H4 (cell line): ENCODE measurements at places on chromosomes 7 and 10. TPM values are rescaled to one million over a fixed set of nuclear protein-coding genes. Genes with fewer than 3 reads are reported as not detected.
A peak's percentile ranks its signal among the peaks of the same experiment; 100 is the strongest.

DNA sequence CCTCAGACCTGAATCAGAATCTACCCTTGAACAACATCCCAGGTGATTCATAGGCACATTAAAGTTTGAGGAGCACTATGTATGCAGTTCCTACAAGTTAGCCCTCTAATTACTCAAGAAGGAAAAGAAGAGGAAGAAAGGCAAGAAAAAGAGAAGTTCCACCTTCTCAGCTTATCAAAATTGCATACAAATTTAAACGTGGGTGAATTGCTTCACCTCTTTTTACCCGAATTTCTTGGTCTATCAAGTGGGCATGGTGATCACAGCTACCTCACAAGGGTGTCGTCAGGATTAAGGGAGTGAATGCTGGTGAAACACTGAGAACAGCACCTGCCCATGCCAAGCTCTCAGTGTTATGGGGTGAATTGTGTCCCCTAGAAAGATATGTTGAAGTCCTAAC, 43.8 kb upstream of the PAPSS2 start:
- DNase-seq = no peak

The OPALIN gene
- total RNA-seq = not detected in 2 replicates

The ZC3HAV1L gene
- total RNA-seq = 0.29 and 2.4 TPM in 2 replicates

The XRCC2 gene
- total RNA-seq = 4.4 and 6.8 TPM in 2 replicates

GRCh38 chr7:96253441-96253840, 68.5 kb downstream of the SLC25A13 start:
- no peak for DNase-seq

GRCh38 chr7:130263130-130263529, 3.5 kb upstream of the CPA2 start:
- no peak for DNase-seq

DNA sequence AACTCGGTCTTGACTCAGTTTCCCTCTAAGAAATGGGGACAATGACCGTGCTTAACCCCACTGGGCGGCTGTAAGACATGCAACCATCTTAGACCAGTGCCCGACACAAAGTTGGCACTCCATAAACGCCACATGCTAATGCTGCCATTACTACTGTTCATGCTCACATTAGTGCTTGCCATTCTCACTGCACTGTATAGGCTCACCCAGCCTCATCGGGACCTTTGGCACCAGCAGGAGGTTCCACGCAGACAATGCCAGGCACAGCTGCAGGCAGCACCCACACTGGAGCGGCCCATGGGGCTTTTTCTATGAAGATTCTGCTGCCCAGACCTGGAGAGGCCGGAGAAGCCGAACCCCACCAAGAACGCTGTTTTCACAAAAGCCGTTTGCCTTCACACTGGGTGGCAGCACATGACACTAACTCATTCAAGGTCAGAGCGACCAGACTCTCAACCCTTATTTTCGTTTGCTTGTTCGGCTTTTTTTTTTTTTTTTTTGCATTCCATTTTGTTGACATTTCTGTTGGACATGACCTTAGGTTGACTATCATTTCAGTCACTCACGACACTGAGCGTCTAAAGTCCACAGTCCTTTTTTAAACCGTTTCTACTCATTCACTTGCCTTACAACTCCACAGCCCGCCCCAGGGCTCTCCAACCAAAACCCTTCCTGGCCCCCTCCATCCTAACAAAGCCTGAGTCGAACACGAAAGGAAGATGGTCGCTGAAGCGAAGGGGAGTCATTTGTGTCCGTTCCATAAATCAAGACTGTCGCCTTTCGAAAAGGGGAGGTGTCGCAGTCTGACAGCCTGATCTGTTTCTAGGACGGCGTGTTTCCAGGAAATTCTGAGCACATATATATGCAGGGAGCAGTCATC, 124.4 kb upstream of the RNF32 start:
- no peak for DNase-seq

DNA sequence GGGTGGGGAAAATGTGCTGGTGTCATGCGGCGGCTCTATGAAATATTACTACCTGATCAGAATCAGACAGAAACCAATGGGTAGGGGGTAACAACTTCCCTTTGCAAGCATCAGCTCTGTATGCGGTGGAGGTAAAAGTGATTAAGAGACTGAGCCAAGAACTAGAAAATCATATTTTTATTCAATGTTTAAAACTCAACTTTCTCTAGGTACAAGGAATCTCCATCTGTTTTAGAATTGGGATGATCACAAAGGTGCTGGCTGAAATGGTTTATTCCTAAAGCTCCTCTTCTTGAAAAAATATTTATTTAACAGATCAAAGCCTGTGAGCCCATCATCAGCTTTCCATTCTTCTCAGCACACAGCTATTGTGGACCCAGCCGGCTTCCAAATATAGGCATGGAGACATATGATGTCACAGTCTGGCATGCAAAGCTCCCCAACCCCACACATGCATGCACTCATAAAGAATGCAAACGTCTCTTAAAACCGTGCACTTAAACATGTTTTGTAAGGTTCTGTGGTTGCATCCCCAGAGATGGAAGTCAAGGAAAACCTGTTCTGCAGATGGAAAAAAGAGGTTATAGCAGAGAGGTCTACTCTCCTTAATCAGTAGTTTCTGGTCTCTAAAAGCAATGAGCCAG, 126.0 kb downstream of the SKIDA1 start:
- peak; percentile 49 for DNase-seq

The PPP1R17 gene
- total RNA-seq = not detected in 2 replicates

GRCh38 chr7:105530546-105530945, 1.5 kb upstream of the RINT1 start:
- no peak for DNase-seq

- DNase-seq = no peak
Measured at GRCh38 chr7:121105262-121105661, 116.8 kb downstream of the CPED1 start.

The DNTT gene
- not detected in 2 replicates for total RNA-seq

DNA sequence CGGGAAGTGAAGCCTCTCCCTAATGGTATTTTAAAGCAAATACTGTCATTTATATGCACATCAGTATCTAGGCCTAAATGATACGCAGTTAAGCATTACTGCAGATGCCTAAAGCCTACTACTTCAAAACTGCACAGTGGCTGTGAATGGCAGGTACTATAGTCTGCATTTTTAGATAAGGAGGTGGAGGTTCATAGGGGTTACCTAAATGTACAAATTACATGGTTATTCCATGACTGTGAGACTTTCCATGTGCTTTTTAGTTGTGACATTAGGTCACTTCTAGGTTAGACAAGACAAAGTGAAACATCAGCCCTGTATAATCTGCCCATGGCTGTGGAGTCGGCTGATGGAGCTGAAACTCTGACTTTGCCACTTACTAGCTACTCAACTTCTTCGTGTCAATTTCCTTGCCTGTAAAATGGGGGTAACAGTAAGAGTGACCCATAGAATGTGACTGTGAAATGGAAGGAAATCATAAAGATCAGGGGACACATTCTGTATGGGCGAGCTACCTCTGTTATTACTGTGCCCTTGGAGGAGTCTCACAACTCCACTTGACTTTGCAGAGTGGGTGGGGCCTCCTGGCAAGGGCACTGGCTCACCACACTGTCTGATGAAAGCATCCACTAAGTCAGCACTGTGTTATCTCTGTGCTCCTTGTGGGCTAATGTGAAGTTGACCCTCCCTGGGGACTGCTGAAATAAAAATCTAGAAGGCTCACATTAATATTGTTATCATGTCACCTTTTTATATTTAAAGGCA, 239.4 kb downstream of the TNS3 start:
- DNase-seq = no peak

GRCh38 chr7:108222236-108222892, 92.2 kb upstream of the LAMB4 start:
- DNase-seq = no peak

The AKR1C4 gene
- not detected in 2 replicates for total RNA-seq

DNA sequence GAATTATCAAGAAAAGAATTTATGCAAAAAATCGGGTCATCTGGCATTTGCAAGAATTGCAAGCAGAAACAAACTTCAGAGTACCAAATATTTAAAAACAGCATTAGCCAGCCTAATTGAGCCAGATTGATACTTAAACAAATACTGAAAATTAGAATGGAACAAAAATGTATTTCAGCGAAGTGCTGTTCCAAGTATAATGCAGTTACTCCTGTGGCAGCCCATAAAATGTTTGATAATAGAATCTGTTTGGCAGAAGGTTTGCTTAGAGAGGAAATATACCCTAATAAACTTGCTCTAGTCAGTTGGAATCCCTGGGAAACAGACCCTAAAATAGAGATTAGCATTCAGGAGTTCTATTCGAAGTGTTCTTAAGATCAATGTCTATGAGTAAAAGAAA, 835.1 kb upstream of the MBL2 start:
- no peak for DNase-seq

DNA sequence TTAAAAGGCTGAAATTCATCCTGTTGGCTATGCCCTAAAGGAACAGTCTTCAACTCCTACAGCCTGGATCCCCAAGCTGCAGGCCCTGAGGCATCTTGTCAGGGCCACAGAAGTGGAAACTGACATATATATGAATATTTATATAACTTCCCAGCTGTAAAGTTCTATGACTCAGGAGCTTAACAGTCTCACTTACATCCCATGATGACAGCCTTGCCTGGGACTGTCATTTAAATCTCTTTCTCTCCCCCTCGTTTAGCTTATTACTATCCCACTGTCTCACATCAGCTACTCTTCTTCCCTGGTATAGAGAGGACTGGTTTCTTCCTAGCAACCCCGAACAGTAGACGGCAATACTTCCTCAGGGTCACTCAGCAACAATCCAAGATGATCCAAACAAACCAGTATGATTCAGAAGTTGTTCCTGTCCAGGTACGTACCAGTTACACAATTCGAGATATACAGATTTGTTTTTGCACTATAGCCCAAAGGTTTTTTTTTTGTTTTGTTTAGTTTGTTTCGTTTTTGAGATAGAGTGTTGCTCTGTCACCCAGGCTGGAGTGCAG, 22.7 kb downstream of the KIAA1549 start:
- DNase-seq = no peak

DNA sequence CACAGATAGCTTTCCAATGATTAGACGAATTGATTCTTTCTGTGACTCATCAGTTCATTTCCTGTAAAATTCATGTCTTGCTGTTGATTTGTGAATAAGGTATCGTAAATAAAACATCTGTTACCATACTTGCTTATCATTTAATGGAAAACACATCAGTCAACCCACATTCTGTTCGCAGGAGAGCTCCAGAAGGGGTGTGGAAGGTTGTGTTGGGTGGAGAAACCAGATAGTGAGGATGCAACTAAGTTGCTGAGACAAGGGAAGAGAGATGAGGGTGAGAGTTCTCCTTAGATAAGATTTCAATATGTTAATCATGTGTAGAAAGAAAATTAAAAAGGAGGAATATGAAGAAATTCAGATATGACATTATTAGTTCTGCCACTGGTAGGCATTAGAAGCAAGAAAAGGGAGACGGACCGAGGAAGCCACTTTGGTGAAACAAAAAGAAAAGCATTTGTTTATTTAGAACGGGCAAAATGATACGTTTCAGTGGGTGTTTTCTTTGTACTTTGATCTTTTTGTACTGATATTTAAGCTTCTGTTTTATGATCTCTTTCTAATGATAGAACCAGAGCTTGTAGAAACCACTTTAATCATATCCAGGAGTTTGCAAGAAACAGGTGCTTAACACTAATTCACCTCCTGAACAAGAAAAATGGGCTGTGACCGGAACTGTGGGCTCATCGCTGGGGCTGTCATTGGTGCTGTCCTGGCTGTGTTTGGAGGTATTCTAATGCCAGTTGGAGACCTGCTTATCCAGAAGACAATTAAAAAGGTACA, 7.8 kb downstream of the CD36 start:
- DNase-seq = no peak

DNA sequence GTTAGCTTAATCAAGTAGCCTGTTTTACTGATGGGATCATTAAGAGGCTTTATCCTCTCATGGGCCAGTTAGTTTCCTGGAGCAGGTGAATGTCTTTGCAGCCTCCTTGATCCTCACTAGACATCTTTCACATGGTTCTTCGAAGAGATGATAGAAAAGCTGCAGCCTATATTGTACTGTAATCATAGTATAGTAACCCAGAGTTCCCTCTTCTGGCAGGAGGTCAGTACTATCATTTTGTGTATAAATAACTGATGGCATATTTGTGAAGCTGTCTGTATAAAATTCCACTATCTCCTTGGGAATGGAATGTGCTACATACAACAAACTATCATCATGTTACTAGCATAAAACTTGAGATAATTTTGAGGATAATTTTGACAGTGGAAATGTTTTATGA, 123.8 kb upstream of the PRPS1L1 start:
- DNase-seq = peak; percentile 57

- DNase-seq = peak; percentile 42
Measured at GRCh38 chr7:43431020-43431595, 151.8 kb upstream of the STK17A start.

DNA sequence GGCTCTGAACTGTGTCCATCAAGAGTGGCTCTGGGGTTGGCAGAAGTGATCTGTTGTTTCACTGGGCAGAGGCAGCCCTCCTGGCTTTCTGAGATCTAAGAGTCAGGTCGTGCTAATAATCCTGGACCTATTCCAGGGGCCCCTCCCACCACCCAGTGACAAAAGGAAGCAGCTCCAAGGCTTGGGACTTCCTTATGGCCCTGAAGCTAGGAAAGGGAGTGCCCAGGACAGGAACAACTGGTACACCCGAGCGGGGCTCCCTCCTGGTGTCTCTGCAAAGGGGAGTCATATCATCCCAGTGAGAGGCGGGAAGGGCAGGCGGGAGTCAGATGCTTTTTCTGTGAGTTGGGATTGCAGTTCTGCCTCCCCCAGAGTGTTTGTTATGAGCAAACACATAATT, 32.3 kb downstream of the RPS24 start:
- DNase-seq = no peak

- DNase-seq = no peak
Measured at GRCh38 chr10:75414527-75414926, 13.0 kb upstream of the ZNF503 start.

The HOXA7 gene
- 2.0 and 2.2 TPM in 2 replicates for total RNA-seq

GRCh38 chr10:104084482-104085142, 1.1 kb downstream of the COL17A1 start:
- no peak for DNase-seq

The NPC1L1 gene
- total RNA-seq = 0.10 TPM in 1 of 2 replicates, not detected in the other

- no peak for DNase-seq
Measured at GRCh38 chr10:72597897-72598296, 28.0 kb downstream of the MICU1 start.

DNA sequence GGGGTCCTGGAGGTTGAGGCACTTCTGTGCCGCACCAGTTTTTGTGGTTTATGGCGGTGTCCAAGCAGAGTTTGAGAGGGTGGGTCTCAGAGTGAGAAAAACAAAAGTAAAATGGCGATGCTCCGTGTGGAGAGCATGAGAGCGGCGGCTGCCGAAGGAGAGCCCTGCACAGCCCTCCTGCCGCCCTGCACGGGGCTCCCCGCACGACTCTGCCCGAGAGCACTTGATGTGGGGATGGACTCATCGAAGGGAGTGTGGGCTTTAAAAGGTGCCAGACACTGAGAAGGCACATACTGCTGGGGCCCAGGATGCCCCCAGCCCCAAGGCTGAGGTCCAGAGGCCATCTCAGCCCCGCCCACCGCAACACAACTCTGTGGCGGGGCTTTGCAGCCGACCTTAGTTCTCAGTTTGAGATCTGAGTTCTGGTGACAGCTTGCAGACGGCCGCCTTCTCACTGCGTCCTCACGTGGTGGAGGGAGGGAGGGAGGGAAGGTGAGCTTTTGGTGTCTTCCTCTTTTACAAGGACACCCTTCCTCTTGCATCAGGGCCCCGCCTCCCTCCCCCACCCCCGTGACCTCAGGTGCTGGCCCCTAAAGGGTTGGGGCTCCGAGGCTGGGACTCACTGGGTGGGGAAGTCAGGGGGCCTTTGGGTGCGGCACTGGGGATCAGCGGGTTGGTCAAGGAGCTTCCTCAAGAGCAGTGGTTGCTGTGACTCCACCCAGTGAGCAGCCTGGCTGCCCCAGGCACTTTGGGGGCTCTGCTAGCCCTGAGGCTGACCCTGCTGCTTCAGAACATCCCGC, 69.1 kb downstream of the NKX6-2 start:
- no peak for DNase-seq

GRCh38 chr10:35844686-35845085, 202.6 kb upstream of the FZD8 start:
- DNase-seq = no peak

The TMEM270 gene
- total RNA-seq = 0.21 TPM in 1 of 2 replicates, not detected in the other
